Kidney epithelial cell (primary cell): ENCODE measurements at places on chromosomes 3 and 15. TPM values are rescaled to one million over a fixed set of nuclear protein-coding genes. Genes with fewer than 3 reads are reported as not detected.

The ZNF717 gene
- 11.0 and 12.9 TPM in 2 replicates for total RNA-seq

The THBS1 gene
- 67.3 and 84.0 TPM in 2 replicates for total RNA-seq

The HYAL1 gene
- total RNA-seq: 0.14 TPM in 1 of 2 replicates, not detected in the other

The IGSF10 gene
- under 0.01 TPM in 1 of 2 replicates, not detected in the other for total RNA-seq

The RLBP1 gene
- total RNA-seq: not detected in 2 replicates

The GP9 gene
- total RNA-seq: not detected in 2 replicates

The AQP9 gene
- total RNA-seq: 0.75 TPM in 1 of 2 replicates, not detected in the other

The SCAANT1 gene
- total RNA-seq: not detected in 2 replicates

The GRK7 gene
- total RNA-seq: not detected in 2 replicates

The CTXN2 gene
- 0.14 TPM in 1 of 2 replicates, not detected in the other for total RNA-seq

The NAALADL2 gene
- total RNA-seq: 2.9 and 4.4 TPM in 2 replicates

The CLDN16 gene
- 10.9 and 12.0 TPM in 2 replicates for total RNA-seq

The NR1I2 gene
- 0.14 and 0.79 TPM in 2 replicates for total RNA-seq

The DUOX1 gene
- total RNA-seq: 4.1 and 6.6 TPM in 2 replicates

The MESD gene
- 24.7 and 25.9 TPM in 2 replicates for total RNA-seq

The SPINK8 gene
- not detected in 2 replicates for total RNA-seq

The BFSP2 gene
- total RNA-seq: 0.96 TPM in 1 of 2 replicates, not detected in the other

The FBXO40 gene
- total RNA-seq: under 0.01 TPM in 1 of 2 replicates, not detected in the other

The TTLL3 gene
- 12.4 and 18.8 TPM in 2 replicates for total RNA-seq
